Activated CD4-positive, CD25-positive, alpha-beta regulatory T cell treated with anti-CD3 and anti-CD28 coated beads, Interleukin-2, amount 50 U/mL, for 16 hours (primary cell): ENCODE measurements at places on chromosomes 1 and 21.

DNA sequence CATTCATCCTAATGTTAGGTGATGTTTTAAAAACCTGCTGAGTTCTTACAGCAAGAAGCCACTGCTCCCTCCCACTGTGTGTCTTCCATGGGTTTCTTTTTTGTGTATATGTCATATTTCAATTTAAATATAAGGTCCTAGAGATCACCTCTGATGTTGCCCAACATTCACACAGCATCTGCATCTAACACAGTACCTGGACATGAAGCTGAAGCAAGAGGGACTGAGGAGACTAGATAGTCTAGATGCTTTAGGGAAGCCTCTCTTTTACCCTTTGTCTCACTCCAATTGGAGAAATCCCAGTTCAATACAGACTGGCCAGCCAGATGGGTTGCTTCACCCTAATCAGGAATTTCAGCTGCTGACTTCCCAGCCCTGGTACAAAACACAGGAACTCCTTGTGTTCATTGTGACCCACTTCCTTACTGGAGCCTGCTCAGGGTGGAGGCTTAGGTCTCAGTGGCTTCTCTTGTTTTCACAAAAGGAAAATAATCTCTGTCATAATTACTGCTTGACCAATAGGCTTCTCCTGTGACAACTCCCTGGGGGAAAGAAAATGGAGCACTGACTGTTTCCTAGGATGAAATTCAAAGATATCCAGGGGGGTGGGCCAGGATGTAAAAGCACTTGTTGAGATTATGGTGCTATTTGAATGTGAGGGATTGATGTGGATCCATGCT, 17.3 kb downstream of the BTG2 start:
- DNase-seq, result no peak

DNA sequence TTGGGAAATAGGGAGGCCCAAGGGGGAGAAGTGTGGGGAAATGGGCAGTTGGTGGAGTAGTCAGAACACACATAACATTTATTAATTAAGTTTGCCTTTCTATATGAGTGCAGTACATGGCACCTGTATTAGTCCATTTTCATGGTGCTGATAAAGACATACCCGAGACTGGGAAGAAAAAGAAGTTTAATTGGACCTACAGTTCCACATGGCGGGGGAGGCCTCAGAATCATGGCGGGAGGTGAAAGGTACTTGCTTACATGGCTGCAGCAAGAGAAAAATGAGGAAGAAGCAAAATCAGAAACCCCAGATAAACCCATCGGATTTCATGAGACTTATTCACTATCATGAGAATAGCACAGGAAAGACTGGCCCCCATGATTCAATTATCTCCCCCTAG, 1.6 kb upstream of the SLC35A3 start:
- no peak for DNase-seq

GRCh38 chr1:29579821-29580425, 343.6 kb downstream of the PTPRU start:
- no peak for DNase-seq

DNA sequence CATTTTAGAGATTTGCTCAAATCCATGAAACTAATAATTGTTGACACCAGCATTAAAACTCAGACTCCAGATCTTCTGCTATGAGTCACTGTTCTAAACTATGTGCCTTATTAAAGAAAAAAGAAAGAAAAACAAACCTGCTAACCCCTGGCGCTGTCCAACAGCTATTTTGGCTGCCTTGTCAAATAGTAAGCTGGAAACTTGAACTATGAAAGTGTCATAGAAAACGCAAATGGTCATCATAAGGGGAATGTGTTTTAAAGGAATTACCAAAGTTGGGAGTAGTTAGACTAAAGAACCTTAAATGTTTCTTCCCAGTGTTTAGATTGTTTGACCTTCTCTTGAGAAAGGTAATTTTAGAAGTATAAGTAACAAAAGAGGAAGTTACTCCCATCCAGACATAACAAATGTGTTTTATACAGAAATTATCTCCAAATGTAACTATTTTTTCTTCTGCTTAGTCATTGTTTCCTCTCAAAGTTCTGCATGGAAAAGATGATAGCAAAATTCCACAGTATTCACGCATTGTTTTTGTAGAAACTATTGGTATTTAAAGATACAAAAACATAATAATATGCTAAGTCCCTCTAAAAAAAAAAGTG, 272.4 kb downstream of the TPR start:
- DNase-seq, result no peak

GRCh38 chr1:38153778-38154470, 107.3 kb upstream of the POU3F1 start:
- DNase-seq, result no peak

GRCh38 chr1:174266476-174266875, 107.2 kb downstream of the RABGAP1L start:
- DNase-seq, result no peak

- DNase-seq, result no peak
These were observed 34.4 kb downstream of the NTPCR start for GRCh38 chr1:232984577-232985425.

DNA sequence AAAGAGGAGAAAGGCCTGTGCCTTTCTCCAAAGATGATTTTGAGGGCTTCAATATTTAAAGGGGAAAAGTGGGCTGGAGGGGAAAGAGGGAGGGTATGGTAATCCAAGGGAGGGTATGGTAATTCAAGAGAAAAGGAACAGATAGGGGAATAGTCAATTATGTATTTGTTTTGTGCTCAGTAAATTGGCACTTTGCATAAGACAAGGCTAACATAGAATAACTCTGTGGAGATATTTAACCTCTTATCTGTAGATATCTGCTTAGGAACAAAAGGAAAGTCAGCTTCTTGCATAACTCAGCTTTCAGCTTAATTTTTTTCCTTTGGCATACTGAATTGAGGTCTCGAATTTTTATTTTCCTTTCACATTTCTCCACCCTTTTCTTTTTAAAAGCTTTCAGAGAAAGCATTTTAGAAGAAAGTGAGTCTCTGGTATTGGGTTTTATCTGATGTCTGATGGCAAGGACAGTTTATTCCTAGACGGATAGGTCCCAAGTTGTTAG, 119.9 kb upstream of the F3 start:
- DNase-seq, result no peak

GRCh38 chr1:105872817-105873216, 1183.7 kb upstream of the PRMT6 start:
- DNase-seq, result no peak

DNA sequence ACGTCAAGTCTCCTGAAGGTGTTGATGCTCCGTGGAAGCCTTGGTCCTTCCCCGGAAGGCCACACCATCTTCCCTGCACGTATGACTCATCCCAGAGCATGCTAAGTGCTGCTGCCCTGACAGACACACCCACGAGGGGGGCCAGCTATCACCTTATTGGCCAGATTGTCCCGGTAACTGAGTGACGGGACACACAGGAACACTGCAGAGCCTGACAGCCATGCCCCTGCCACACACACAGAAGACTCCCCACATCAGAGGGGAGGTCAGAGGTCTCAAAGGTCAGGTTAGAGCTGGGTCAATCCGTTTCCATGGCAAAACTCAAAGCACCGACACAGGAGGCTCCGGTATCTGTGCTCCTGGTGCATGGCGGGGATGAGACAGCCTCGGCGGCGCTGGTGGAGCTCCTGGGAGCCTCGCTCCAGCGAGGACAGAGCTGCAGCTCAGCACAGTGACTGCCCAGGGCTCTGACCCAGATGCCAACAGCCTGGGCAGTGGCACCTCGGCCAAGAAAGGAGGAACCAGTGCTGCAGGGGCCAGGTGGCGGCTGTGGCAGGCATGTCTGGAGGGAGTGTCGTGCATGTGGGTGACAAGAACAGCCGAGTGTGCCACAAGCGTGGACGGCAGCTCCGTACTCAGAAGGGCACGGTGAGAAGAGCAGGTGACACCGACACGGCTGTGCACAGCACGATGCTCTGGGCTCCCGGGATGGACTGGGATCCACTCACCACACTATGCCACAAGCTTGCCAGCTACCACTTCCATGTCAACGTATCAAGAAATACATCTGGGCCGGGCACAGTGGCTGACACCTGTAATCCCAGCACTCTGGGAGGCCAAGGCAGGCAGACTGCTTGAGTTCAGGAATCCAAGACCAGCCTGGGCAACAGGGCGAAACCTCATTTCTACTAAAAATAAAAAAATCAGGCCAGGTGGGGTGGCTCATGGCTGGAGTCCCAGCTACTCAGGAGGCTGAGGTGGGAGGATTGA, 14.8 kb upstream of the TMEM240 start:
- DNase-seq, result no peak

DNA sequence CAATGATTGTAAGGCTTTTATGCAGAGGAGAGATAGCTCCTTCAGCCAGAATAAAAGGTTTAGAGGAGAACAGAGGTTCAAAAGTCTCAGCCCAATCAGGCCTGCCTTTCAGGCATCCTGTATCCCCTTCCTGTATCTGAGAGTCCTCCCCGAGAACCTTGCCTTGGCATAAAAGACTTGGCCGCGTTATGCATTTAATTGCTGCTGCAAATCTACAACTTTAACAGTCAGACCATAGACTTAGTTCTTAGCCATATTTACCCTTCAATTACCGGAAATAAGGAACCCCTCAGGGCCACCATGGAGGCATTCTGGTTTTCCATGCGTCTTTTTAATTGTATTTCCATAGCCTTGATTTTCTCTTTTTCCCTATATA, 18.3 kb upstream of the HYI start:
- no peak for DNase-seq

DNA sequence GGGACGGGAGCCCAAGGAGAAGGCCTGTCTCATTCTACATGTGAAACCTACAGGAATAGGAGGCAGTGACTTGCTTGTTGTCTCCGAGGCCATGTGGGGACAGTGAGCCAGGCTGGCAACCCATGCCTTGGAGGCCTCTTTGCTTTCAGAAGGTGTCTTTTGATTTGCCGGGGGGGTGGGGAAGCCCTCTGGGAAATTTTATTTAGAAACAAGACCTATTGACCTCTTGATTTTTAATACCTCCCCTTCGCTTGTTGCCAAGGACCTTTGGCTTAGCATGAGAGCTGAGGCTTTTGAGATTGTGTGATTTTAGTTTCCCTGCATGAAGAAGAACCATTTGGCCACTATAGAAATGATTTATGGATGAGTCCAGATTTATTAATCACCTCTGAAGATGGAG, 4.1 kb downstream of the ARMH1 start:
- no peak for DNase-seq

GRCh38 chr21:15688809-15689208, 41.0 kb upstream of the USP25 start:
- DNase-seq, result no peak

DNA sequence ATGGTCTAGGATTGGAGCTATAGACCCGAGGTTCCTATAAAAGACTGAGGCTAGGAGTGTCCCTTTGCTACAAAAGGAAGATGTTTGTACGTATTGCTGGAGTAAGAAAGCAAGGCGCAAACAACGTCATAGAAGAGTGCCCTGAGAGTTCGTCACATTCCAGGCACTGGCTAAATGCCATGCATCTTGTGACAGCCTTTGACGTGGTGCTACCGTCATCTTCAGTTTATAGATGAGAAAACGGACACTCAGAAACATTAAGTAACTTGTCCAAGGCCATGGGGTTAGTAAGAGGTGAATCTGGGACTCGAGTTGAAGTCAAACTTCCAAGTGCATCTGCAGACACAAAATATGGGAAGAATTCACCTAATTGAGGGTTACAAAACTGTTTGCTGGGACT, 104.2 kb upstream of the SLC45A1 start:
- DNase-seq, result no peak

GRCh38 chr21:26072666-26073615, 97.6 kb downstream of the APP start:
- no peak for DNase-seq

GRCh38 chr21:15964236-15964855, 234.6 kb downstream of the USP25 start:
- DNase-seq, result no peak

- no peak for DNase-seq
These were observed 35.1 kb downstream of the ARHGAP29 start for GRCh38 chr1:94202241-94202640.

- no peak for DNase-seq
These were observed 93.4 kb downstream of the KCNK1 start for GRCh38 chr1:233707153-233707879.

- no peak for DNase-seq
These were observed 943.4 kb downstream of the TTLL7 start for GRCh38 chr1:83055391-83056170.

- no peak for DNase-seq
These were observed 24.2 kb upstream of the CTPS1 start for GRCh38 chr1:40955266-40955665.

DNA sequence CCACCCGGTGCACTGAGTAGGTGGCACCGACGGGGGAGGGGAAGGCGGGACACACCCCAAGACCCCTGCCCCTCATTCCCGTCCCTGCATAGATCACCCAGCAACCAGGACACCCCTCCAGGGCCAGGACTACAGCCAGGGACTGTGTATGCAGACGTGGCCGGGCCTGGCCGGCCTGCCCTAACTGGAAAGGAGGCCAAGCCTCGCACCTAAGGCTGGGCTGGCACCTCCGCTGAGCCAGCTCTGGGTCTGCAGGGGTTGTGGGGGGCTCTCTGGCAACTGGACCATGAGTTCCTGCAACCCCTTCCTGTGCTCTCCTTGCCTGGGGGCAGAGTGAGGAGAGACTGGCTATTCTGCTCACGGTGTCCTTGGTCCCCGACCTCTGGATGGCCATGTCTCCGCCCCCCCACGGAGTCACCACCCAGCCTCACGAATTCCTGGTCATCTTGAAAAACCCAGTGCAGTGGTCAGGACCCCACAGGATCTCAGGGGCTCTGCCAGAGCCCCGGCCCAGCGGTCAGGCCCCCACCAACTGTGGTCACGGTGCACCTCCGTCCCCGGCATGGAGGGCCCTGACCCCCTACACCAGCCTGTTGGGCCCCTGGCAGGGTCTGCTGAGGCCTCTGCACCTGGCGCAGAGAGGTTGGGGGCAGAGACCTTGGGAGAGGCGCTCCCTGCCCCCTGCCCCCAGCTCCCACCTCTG, 1.1 kb upstream of the FNDC10 start:
- DNase-seq, result no peak

GRCh38 chr1:82388679-82389078, 587.9 kb downstream of the ADGRL2 start:
- no peak for DNase-seq

GRCh38 chr1:40385437-40386358, 12.2 kb downstream of the SMAP2 start:
- peak; percentile 54 for DNase-seq

- DNase-seq, result no peak
These were observed 75.2 kb downstream of the FMO4 start for GRCh38 chr1:171389171-171389570.

GRCh38 chr1:205802060-205802459, 10.9 kb downstream of the SLC41A1 start:
- no peak for DNase-seq

- DNase-seq, result no peak
These were observed 189.0 kb downstream of the NFIA start for GRCh38 chr1:61271412-61271789.

DNA sequence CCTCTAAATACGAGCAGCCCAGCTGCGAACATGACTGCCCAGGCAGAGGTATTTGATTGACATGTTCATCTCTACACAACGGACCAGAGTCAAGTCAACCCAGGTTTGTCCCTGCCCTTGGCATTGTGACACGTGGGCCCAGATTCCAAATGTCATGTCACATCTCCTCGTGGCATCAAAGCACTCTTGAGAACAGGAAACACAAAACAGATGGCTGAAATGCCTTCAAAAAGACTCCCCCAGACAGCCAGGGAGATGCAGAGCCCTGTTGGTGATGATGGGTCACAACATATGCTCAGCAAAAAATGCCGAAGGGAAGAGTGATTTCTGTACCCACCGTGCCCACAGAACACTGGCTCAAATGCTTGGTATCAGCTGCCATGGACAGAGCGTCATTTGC, 337.8 kb upstream of the DAB1 start:
- DNase-seq, result no peak

- no peak for DNase-seq
These were observed 261.4 kb upstream of the USP25 start for GRCh38 chr21:15468368-15468767.
